ENCODE measurements at places on chromosomes 11 and 22.

DNA sequence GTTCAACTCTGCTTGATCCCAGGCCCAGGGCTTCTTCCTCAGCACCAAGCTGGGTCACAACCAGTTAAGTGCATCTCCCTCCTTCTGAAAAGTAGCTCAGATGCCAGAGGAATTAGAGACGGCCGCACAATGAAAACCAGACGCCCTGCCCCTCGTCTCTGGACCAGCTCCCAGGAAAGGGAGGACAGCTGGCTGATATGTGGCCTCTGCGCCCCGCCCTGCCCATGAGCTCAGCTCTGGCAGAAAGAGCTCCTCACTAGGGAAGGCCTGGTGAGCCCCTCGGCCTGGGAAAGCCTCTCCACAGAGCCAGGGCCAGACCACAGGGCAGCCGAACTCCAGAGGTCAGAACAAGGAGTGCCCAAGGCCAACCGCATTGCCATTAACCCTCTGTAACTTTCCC, 18.1 kb upstream of the SCGB1A1 start:
- DNase-seq, result no peak

DNA sequence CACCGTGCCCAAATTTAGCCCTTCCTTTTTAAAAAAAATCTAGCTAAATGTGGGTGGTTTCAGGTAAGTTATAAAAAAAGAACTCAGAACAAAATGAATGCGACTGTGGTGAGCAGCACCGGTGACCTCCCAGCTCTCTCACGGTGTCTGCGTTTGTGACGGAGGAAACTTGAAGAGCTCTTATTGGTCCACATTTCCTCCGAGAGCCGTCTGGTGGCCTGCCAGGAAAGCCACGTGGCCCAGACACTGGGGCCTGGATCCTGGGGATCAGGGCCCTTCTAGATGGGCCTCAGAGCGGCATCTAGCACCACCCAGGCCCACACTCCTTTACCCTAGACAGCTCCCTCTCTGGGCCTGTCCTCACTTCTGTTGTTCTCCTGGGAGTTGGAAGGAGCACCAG, 39.5 kb downstream of the B3GAT1 start:
- DNase-seq, result no peak

DNA sequence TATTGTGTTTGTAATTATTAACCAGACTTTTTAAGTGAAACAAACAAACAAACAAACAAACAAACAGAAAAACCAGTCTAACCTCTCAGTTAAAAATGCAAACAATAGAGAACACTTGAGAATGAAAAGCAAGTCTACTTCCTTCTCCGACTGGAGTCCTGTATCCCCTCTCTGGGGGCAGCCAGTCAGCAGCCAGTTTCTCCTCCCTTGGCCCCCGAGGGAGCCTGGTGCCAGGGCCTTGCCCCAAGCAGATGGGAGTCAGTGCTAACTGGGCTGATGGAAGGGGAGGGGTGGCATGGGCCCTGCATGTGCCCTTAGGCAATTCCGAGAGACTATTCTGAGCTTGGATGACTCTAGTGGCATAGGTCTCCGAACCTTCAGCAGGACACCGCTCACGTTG, 137.2 kb downstream of the GRIK4 start:
- DNase-seq, result no peak

- DNase-seq, result no peak
Observed at GRCh38 chr11:112113539-112114457, 27.1 kb downstream of the SDHD start.

- DNase-seq, result no peak
Observed at GRCh38 chr11:91173701-91174100, 950.9 kb upstream of the CHORDC1 start.

GRCh38 chr11:119909077-119909476, 180.1 kb upstream of the NECTIN1 start:
- DNase-seq, result no peak

GRCh38 chr11:100247704-100248103, 439.4 kb upstream of the ARHGAP42 start:
- DNase-seq, result no peak

- no peak for DNase-seq
Observed at GRCh38 chr11:75182664-75183063, 31.8 kb downstream of the SLCO2B1 start.

- no peak for DNase-seq
Observed at GRCh38 chr11:116890193-116890592, 52.8 kb upstream of the APOA1 start.

DNA sequence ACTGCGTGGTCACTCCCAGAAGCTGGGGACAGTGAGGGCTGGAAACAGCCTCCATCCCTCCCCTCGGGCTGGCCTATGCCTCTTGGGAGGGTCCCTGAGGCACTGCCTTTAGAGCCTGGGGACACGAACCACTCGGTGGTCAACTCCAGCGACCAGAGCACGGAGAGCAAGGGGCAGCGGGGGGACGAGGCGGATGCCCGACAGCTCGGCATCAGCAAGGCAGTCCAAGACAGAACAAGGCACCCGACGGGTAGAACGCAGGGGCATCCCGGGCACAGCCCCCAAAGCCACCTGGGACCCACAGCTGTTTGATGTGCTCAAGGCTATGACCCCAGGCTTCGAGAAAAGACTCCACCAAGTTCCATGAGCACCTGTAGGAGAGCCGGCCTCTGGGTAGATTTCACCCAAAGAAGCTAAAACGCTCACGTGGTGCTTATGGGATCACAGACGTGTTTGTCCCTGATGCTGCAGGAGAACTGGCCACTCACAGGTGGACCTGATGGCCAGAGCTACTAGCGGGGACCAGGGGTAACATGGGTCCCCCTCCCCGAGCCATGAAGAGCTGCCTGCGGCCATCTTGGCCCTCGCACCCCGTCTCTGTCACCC, 510 bp upstream of the LSP1 start:
- no peak for DNase-seq
